Breast epithelium (tissue), 4 donors: ENCODE measurements at places on chromosomes 4 and X.

GRCh38 chr4:168667921-168668320, 171.1 kb downstream of the PALLD start:
- H3K27me3 ChIP-seq: no peaks in the 10 kb centered on the region
- H3K4me1 ChIP-seq: no peaks in the 10 kb centered on the region
- no peaks in the 10 kb centered on the region for H3K36me3 ChIP-seq
- no peak overlapping the region for H3K27ac ChIP-seq

DNA sequence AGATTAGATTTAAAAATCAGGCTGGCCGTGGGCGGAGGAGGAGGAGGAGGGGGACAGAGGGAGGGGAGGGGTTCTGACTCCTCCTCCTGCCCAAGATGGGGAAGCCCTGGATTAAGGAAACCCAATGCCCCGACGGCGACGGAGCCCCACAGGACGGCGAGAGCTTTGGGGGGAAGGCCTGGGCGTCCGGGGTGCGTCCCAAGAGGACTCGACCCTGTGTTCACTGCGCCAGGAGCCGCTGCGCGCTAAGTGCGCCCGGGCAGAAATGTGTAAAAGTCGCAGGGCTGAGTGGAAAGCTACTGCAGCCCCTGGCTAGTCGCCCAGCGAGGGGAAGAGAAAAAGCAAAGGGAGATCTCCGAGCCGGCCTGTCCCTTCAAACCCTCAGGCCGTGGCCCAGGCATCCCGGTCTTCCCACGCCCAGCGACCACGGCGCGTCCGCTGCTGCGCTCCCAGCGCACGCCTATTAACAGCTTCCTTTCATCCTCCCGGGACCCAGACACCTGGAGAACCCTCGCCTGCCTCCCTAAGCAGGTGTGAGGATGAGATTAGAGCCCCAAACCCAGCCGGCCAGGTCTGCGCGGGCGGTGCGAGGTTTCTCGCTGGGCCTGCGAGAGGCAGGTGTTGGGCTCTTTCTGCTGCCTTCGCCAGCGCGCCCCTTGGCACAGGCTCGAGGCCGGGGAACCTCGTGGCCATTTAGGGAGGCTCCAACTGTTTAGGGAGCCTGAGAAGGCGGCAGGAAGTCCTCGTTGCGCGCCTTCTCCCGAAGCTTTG, 1.4 kb upstream of the RPS6KA3 start:
- H3K27me3 ChIP-seq: no peaks in the 10 kb centered on the region
- H3K27ac ChIP-seq: peak overlapping the region; percentile 93

GRCh38 chr4:7810783-7811535, 128.7 kb downstream of the AFAP1 start:
- H3K27me3 ChIP-seq: no peaks in the 10 kb centered on the region
- no peak for DNase-seq
- peaks cover 4% of the 10 kb centered on the region for H3K36me3 ChIP-seq
- peaks cover 12% of the 10 kb centered on the region for H3K4me1 ChIP-seq
- no peak overlapping the region for H3K4me3 ChIP-seq

GRCh38 chrX:40106676-40107290, 9.0 kb upstream of the BCOR start:
- H3K4me1 ChIP-seq: peaks cover 6% of the 10 kb centered on the region
- no peaks in the 10 kb centered on the region for H3K27me3 ChIP-seq
- H3K4me3 ChIP-seq: peak overlapping the region; percentile 83
- H3K27ac ChIP-seq: peak overlapping the region; percentile 93

- no peak overlapping the region for H3K27ac ChIP-seq
- no peaks in the 10 kb centered on the region for H3K4me1 ChIP-seq
- no peak for DNase-seq
- no peaks in the 10 kb centered on the region for H3K27me3 ChIP-seq
- no peak overlapping the region for H3K4me3 ChIP-seq
- H3K36me3 ChIP-seq: no peaks in the 10 kb centered on the region
Observed at GRCh38 chrX:49192722-49193328, 6.7 kb upstream of the PRICKLE3 start.

DNA sequence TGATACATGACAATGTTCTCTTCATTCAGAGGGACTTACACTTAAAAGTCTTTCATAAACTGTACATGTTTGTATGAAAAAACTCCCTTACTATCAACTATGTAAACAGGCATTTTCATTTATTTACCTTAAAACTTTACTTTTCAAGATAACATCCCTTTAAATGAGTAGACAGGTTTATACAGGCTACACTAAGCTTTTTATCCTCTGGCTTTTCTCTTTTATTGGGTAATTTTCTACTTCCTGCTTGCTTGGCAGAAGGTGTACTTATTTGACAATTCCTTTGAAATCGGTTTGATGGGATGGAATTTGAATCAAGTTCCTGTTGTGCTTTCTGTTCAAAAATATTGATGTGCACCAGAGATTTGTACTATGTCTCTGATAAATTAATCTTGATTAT, 81.4 kb downstream of the PTPN13 start:
- no peaks in the 10 kb centered on the region for H3K4me1 ChIP-seq
- no peaks in the 10 kb centered on the region for H3K27me3 ChIP-seq
- no peaks in the 10 kb centered on the region for H3K36me3 ChIP-seq
- H3K27ac ChIP-seq: no peak overlapping the region
